ENCODE measurements at places on chromosomes 6 and 20.

- DNase-seq, result peak; percentile 23
Measured at GRCh38 chr20:44496976-44497375, 21.3 kb downstream of the TTPAL start.

GRCh38 chr6:124943658-124944057, 18.6 kb upstream of the RNF217 start:
- DNase-seq, result no peak

GRCh38 chr20:61251529-61252393, at the start of gene CDH4:
Gene CDH4, plus strand, starts transcription at chr20:61252261.
- no peak for DNase-seq

DNA sequence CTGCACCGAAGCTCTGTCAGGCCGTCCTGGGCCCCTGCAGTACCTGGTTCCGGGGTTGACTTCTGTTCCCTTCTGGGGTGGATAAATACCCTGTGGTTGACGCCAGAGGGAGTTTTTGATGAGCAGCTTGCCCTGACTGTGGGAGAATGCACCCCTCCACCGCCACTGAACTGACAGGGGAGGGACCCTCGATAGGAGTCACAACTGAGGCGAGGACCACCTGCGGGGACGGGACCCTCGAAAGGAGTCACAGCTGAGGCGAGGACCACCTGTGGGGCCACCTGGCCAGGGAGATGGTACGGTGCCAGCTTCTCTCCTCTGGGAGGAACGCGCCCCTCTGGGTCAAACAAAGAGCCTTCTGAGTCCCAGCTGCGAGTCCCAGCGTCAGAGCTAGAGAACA, 100.1 kb upstream of the FRMD1 start:
- DNase-seq, result no peak

DNA sequence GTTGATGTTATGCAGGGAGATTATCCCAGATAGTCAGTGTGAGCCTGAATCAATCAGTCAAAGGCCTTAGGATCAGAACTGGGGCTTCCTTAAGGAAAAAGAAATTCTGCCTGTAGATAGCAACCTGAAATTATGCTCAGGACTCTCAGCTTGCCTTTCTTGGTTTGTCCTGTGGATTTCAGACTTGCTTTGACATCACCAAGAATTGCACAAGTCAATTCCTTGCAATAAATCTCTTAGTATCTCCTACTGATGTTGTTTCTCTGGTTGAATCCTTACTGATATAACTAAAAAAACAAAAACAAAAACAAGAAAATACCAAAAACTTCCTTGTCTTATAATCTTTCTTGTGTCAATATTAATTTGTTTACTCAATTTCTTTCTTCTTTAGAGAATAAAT, 258.9 kb upstream of the TCF21 start:
- DNase-seq, result no peak

DNA sequence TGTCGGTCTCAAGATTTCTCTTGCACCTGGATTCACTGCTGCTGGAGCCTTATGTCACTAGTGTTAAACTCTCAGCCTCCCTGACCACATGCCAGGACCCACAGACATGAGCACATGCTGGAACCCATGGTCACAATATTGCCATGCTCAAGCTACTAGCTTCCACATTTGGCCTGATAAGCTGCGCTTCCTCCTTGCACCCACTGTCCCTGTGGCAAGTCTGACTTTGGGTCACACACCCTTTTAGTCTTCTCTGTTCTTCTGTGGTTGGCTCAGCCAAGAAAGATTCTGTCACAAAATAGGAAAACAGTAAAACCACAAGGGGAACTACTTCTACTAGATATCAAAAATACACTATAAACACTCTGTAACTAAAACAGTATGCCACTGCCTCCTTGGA, 68.9 kb upstream of the HDAC2 start:
- no peak for DNase-seq

DNA sequence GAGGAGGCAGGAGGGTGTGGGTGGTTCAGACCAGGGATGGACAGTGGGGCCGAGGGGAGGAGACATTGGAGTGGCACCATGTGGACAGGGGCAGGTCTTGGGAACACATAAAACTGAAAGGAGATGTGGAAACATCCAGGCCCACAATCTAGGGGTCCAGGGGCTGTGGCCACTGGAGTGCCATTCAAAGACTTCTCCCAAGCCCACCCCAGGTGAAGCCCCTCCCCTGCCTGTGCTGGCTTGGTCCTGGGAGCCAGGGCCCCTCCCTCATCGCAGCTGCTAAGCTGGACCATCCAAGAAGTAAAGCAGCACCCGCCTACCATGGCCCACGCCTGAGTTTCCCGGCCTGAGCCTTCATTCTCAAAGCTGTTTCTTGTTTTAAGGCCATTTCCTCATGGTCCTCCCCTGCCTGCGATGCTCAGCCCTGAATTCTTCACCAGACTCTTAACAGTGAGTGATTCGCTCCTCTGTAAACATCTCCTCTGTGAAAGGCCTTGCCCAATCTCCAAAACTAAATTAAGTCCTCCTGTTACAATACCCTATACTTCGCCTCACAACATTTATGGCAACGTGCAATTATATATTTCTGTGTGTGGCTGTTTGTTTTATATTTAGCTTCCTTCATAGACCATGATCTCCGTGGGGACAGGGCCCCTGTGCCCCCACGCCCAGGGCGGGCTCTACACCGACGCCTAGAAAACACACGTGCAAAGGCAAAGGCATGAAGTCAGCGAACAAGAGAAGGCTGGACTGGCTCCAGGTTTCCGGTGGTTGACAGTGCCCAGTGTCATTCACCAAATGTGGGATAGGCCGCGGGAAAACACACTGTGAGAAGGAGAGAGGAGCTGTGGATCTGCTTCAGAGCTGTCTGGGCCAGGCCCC, 267.8 kb downstream of the ERMARD start:
- DNase-seq, result no peak
